SW480 (cell line): ENCODE measurements at places on chromosomes 2 and 18.

DNA sequence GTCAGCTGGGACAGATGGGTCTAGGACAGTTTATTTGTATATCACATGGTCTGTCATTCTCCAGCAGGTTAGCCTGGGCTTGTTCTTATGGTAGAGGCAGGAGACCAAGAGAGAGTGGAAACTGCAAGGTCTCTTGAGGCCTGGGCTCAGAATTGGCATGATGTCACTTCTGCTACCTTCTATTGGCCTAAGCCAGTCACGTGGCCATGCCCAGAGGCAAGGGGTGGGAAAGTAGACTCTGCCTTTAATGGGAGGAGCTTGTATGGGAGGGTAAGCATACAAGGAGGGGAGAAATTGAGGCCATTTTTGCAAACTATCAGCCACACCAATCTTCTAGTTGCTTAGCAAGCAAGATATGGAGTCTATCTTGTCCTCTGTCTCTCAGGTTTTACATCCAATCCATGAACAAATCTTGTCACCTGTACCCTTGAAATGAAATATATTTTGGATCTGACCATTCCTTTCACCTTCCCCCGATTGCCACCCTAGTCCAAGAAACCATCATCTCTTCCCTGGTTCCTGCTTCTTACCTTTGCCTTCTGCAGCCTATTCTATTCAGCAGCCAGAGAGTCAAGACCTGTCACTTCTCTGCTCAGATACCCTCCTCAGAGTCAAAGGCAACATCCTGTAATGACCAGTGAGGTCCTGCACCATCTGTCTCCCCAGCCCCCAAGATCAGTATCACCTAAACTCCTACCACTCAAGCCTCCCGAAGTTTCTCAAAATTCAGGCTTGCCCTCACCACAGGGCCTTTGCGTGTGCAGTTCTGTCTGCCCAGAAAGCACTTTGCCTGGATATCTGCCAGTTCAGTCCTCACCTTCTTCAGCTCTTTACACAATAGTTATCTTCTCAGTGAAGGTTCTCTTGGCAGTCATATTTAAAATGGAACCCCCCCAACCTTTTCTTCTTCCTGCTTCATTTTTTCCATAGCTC, 240.0 kb downstream of the LOXHD1 start:
- no peak for DNase-seq

- no peak for DNase-seq
Measured at GRCh38 chr2:69535817-69536241, 98.6 kb upstream of the NFU1 start.

DNA sequence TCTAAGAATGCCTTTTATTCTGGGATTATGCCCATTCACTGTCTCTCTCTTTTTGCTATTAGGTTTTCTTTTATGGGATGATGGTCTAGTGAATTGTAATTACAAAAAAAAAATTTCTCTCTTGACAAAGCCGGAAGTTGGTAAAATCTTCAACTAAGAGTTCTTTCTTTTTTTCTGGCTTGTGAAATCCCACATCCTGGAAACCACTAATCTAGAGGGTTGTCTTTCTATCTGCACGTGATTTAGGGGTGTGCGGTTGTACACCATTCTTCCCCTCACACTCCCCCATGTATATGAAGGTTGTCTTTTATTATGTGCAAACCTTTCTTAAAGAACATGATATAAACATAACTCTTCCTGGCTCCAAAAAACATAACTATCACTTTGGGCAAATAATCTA, 52.0 kb downstream of the GATA6 start:
- no peak for DNase-seq

- DNase-seq: peak; percentile 40
Measured at GRCh38 chr2:38600242-38600891, 2.4 kb downstream of the HNRNPLL start.

DNA sequence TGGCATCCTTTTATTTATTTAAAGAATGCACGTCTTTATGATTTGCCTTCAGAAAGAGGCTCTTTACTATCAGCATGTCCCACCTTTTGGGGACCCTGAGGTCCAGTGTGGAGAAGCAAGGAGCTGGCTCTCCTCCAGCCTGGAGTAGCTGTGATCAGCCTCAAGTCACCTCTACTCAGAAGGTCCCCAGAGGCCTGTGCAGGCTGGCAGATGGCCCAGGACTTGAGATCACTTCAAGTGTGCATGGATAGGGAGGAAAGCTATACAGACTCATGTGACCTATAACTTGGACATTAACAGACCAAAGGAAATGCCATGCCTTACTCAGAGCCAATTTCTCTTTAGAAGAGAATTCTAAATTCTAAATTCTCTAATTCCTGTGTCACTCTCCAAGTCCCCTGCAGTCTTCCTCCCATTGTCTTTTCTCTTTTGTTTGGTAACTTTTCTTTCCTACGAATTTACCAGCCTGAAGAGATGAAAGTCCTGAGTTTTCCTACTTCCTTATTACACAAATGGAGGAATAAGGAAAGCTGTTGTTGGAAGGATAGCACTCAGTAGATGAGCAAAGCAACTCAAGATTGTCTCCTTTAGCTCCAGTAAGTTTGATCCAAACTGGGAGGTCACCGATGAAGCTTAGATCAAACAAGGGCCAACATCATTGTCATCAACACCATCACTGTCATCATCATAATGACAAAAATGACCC, 163.9 kb downstream of the GFPT1 start:
- no peak for DNase-seq

GRCh38 chr2:167017021-167017420, 128.7 kb downstream of the XIRP2 start:
- DNase-seq: no peak

DNA sequence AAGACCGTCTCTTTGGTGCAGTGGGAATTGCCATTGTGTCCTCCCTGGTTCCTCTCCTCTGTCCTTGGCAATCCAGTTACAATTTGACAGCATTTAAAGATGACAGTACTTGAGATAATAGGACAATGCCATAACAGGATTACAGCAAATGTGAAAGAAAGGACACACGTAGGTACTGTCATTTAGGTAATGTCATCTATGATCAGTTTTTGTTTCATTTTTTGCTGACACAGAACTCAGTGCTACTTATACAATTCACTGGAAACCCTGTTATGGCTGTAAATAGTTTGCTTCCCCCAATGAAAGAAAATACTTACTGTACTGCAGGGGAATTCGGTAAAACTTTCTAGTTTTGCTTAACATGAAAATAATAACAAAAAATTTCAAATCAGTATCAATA, 65.2 kb downstream of the BCL11A start:
- no peak for DNase-seq

DNA sequence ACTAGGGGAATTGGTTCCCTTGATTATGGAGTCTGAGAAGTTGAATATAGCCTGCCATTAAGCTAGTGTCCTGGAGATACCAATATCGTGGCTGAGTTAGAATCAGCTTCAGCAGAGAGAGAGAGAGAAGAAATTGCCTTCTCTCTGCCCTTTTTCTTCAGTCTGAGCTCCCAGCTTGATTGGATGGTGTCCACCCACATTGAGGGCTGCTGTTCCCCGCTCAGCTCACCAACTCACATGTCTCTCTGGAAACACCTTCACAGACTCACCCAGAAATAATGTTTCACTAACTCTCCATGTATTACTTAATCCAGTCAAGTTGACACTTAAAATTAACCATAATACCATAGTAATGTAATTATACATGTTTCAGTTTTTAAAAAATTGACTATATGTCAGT, 17.9 kb upstream of the TRIM43 start:
- DNase-seq: no peak

DNA sequence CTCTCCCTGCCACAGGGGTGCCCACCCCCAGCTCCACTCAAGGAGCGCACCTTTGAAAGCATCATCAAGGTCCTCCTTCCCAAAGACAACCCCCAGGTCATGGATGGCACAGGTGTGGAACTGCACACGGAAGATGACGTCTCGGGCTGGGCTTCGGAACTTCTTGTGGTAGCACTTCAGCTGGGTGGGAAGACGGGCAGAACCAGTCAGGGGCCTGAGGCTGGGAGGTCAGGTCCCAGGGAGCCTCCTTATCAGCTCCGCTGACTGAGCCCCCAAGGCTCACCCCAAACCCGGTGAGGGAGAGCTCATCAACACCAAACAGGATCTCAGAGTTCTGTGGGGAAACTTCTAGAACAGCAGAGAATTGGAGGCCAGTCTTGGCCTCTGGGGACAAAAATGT, 117.8 kb downstream of the TNS1 start:
- no peak for DNase-seq

DNA sequence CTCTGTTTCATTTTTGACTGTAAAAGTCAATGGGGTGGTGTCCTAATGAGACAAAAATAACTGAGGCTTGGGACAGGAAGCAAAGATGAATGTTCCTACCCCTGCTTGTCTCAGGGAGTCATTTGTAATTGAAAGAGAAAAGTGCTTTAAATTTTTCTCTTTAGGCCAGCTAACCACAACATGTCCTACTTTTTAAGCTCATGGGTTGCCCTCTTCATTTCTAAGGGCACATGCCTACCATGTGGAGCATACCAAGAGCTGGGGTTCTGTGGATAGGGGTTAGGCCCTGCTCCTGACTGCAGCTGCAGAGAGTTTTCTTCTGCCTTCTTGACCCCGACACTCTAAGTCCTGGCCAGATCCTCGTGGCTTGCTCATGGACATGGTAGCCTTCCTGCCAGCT, 96.8 kb upstream of the ARL4C start:
- no peak for DNase-seq

DNA sequence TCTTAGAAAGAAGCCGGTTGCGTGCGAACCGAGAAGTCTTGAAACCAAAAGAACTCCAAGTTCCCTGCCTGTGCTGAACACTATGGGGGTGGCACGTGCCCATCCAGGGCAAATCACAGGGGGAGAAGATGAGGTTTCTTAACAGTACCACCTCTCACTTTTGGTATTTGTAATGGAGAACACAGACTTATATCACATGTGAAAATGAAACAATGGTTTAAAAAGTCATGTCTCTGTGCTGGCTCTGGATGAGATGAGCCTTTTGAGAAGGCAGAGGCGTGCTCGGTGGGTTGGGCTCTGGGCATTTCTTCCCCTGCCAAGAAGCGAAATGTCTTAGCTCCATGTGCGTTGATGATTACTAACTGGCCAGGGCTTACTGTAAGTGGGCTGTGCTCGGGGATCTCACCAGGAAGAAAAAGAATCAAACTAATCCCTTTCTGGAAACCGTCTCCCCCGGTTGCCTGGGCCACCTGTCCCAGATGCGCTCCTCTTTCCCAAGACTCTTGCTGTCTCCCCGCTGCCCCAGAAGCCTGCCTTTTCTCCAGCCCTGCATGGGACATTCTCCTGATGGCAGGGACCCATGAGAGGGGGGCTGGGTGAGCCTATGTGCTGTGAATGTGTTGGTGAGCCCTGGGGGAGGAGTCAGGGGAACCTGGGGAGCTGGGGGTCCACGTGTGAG, 252.9 kb downstream of the PRKCE start:
- DNase-seq: no peak

- no peak for DNase-seq
Measured at GRCh38 chr2:143157001-143157400, 27.8 kb downstream of the ARHGAP15 start.

DNA sequence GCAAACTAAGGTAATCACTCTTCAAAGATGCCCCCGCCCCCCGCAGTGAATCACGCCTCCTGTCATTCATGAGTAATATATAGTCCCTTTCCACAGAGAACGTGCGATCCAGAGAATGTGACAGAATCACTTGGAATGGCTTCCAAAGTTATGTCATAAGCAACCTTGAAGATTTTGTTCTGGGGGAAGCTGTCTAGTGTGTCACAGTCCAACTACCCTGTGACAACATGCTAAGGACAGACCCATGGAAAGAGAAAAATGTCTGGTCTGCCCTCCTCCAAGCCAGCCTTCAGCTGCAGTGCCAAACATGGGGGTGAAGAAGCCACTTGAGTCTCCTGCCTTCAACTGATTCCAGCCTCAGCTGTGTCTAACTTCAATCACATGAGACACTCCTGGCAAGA, 259.1 kb downstream of the SS18 start:
- DNase-seq: no peak

DNA sequence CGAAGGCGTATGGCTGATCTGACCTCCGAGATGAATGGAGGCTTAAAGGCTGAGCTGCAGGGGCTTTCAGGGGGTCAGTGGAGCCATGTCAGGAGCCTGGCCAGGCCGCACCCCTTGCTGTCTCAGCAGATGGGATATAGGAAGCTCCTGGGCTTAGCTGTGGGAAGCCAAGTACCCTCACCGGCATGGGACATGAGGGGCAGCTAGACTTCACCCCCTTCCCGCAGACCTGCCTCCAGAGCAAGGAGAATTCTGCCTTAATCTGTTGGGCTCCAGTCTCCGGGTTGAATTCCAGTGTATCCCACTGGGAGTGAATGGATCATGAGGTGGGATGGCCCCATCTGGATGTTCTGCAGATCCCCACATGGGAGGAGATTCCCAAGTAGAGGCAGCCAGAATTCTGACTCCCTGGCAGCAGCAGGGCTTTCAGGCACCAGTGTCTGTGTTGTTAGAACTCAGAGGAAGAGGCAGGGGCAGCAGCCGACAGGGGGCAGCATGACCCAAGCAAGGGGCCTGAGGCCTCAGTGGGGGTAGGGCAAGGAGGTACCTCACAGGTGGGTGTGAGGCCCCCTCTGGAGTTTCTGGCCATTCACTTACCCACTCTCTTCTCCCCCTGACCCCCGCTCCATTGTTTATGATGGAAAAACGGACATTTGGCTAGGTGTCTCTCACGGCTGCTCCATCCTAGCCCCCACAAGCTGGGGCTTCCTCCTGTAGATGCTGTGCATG, 19.1 kb downstream of the CAPG start:
- peak; percentile 31 for DNase-seq

DNA sequence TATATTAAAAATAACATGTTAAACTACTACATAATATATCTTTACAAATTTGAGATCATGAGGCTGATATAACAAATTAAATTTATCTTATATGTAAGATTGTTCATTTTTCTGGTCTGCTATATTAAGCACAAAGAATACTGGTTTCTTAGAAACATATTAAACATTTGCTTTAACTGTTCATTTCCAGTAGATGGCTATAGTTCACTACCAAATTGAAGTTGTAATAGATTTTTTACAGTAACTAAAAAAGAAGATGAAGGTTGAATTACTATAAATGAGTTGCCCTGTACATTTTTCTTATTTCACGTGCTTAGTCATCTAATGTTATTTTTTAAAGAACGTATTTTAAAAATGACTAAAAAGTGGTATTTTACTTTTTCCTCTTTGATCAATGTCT, 57.0 kb downstream of the ZNF407 start:
- peak; percentile 11 for DNase-seq

- no peak for DNase-seq
Measured at GRCh38 chr2:219632760-219633105, 5.3 kb downstream of the SLC4A3 start.

- DNase-seq: no peak
Measured at GRCh38 chr2:103139628-103140268, 377.9 kb downstream of the TMEM182 start.

GRCh38 chr2:148450531-148450930, 194.0 kb upstream of the EPC2 start:
- DNase-seq: no peak
